ENCODE measurements at places on chromosomes 11 and 22.

GRCh38 chr11:13236626-13237025 is 41.0 kb upstream of the BMAL1 start:
- no peak for DNase-seq

DNA sequence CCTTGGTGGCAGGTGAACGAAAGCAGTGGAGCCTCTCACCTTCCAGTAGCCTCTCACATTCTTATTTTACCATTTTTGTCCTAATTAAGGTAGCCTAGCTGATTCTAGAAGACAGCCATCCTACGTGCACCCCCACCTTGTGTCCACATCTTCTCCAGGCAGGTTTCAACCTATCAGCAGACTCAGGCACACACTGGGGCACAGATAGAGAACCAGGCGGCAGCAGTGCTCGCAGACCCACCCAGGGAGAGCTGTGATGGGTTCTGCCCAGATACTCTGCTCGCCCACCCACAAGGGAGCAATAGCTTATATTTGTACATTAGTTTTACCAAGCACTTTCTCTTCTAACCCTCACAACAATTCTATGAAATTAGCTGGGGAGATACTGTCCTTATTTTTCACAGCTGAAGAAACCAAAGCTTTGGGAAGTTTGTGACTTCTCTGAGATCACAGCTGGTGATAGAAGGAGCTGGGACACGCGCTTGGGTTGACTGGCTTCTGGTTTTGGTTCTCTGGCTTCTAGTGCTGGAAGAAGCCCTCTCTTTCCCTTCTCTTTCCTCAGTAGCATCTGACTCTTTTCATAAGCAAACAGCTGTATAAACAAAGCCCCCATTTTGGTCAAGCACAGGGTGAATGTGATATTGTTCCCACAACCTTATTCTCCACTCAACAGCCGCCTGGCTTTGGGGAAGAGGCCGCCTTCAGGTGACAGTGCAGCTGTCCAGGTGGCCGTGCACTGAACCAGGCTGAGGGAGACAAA is 36.9 kb downstream of the PPP2R1B start:
- DNase-seq = no peak

- no peak for DNase-seq
These were observed 376.7 kb upstream of the DDI1 start for GRCh38 chr11:103659743-103660142.

DNA sequence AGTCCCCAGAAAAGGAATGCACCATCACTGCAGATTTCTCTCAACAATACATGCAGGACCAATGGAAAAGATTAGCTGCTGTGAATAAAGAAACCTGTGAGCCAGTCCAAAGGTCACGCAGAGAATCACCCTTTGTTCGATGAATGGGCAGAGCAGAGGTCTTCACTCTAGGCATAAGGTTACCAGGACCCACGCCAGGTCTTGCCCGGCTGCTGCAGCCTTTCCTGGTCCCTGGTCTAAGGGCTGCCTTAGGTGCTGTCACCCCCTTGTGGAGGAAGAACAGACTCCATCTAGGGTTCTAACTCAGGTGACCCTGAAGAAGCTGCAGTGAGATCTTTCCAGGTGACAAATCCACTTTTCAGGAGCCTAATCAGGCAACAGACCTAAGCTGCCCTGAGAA is 29.0 kb upstream of the NAP1L4 start:
- DNase-seq = peak; percentile 30

DNA sequence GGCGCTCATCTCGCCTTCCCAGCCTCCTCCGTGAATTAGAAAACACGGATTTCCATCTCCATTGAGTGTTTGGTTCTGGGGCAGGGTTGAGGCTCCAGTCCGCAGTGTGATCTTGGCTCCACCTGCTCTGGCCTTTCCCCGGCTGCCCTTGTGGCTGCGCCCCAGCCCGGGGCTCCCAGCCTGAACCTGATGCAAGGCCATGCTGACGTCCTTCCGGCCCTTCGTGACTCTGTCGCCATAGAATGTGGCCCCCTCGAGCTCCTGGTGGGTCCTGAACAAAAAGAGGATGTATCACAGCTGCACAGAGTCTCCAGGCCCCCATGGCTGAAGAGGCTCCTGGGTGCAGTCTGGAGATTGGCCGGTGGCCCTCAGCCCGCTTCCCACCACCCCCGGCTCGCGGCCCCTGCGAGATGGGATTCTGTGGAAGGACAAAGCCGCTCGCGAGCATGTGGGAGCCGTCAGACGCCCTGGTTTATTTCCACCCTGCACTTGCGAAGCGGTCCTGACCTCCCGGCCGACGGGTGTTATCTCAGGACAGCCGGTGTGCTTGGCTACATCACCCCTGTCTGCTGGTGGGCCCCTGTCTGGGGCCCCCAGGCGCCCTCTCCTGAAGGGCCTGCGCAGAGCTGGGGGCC is 1214.0 kb downstream of the BRD1 start:
- no peak for DNase-seq

DNA sequence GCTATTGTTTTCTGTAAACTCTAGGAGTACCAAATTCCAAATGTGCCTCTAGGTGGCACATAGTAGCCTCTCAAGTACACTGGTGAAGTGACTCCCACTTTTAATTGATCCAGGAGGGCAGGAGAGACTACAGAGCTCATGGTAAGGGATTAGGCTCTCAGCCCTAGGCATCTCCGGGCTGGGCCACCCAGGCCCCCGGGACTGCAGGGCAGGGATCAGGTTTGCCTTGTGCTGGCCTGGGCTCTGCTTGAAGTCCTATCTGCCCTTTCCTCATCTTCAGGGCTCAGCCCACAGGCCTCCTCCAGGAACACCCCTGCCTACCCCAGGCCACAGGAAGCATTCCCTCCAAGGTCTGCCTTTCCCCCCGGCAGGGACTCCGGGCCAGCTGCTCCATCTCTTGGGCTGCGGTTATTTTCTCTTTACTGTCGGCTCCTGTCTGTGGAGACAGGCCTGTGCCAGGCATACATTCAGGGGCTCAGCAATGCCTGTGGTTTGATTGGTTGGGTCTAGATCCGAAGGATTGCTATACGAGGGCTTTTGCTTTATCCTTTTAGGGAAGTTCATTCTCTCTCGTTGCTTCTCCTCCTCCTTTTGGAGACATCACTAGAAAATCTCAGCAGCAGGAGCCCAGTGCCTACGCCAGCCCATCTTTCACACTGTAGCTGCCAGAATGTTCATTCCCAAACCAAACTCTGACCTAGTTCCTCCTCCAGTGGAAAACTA is 32.8 kb downstream of the PARVA start:
- no peak for DNase-seq

DNA sequence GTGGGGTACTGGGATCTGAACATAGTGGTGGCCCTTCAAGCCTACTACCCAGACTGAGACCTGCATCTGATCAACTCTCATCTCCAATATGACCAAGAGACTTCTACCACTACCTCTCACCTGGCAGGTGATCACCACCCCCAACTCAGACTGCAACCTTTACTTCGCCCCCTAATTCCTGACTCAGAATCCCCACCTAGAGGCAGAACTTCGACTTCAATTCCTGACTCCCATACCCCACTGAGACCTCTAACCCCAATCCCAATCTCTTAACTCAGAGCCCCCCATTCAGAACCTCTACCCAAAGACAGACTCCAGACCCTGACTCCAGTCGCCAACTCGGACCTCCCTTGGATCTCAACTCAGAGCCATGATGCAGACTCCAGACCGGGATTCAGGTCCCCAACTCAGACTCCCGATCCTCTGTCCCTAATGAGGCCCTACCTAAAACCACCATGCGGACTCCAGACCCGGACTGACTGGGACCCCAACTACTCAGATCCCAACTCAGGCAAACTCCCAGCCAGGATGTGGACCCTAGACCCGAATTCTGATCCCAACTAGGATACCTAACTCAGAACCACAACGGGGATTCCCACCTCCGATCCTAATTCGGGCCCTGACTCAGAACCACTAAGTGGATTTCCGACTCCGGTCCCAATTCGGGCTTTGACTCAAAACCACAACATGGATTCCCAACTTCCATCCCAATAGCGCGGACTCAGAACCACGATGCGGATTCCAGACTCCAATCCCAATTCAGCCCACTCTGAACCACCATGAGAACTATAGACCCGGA is 1.2 kb downstream of the KCNQ1OT1 start:
- peak; percentile 28 for DNase-seq

GRCh38 chr22:49723478-49724029 is 104.1 kb downstream of the BRD1 start:
- DNase-seq = no peak

DNA sequence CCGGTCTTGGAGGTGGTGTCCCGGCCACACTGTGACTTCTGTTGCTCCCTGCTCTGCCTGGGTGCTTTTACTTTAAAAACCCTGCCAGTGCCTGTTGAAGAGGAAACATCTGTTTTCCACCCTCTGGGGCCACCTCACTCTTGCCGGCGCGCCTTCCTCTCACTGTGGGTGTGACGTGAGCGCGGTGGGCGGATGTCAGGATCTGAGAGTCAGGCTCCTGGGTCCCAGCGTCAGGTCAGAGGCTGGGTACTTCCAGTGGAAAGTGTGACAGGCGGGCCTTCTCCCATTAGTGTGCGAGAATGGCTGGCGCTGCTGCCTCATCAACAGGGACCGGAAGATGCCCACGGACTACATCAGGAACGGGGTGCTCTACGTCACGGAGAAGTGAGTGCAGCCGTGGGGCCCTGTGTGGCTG is 54.2 kb downstream of the GRAMD4 start:
- no peak for DNase-seq

- DNase-seq = peak; percentile 73
These were observed 77.9 kb downstream of the BTBD10 start for GRCh38 chr11:13384908-13385640.

GRCh38 chr22:50007057-50007511 is 5.5 kb downstream of the IL17REL start:
- no peak for DNase-seq

GRCh38 chr11:13126430-13126829 is 117.3 kb downstream of the RASSF10 start:
- peak; percentile 94 for DNase-seq

DNA sequence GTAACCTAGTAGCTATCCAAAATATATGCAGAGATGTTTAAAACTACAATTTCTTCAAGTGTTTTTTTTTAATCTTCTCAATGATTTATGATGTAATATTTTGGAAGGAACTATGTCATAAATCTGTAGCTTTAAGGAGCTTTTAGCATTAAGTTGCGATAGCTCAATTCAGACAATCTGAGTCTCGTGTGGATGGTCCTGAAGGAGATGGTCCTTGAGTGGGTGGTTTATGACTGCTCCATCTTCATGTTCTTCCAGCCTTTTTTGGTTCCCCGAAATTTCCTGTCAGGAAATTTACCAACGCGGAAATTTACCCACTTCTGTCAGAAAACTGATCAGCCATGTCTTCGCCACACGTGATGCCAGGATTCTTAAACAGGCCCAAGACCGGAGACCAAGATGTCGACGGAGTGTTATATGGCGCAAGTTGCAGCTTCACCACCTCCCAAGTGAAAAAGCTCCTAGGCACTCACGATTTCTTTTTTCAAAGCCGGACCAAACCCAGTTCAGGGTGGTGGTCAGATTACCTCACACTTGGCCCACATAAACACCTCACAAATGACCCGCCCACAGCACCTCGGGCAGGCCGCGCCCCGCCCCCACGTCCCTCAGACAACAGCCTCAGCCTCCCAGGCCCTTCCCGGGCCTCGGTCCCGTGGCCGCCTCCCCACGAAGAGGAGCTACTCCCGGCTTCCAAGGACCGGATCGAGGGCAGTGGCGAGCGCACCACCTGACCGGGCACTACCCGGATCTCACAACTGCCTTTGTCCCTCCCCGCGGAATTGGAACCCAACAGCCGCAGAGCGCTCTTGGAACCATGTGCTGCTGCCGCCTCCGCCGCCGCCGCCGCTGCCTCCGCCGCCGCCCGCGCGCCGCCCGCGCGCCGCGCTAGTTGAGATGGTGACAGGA is at the start of gene MORC2:
MORC2 (minus strand) TSS at position 760 of the 909 bp plus-strand sequence. CDS start 885 bp downstream, outside the sequence.
- no peak for DNase-seq

DNA sequence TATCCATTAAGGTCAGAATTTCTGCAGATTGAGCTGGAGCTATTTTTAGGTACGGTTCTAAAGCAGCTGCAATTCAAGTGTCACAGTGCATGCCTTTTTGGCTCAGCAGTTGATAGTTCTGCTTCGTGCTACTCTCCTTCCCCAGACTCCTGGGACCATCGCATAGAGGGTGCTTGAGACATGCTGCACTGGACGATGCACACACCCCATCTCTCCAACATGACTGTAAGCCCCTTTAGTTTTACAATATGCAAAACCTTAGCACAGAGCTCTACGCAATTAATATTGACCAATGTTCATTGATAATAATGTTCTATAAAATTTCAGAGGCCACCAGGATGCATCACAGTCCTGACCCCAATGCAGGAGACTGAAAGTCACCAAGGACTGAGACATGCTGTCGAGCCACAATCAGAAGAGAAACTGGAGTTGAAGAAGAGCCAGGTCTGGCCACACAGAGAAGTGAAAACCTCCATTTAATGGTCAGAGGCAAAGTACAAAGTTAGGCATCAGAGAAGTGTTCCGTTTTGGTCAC is 120.9 kb upstream of the ZC3H12C start:
- no peak for DNase-seq

- DNase-seq = no peak
These were observed 42.0 kb downstream of the FBLN1 start for GRCh38 chr22:45544588-45545170.

GRCh38 chr22:31340765-31341247 is 5.3 kb downstream of the PATZ1 start:
- no peak for DNase-seq

GRCh38 chr11:9573775-9574621 is 528 bp downstream of the WEE1 start:
- peak; percentile 38 for DNase-seq

GRCh38 chr22:25142102-25142501 is 57.6 kb upstream of the CRYBB3 start:
- DNase-seq = no peak

- peak; percentile 67 for DNase-seq
These were observed 773 bp downstream of the HRAS start for GRCh38 chr11:534396-535209.

GRCh38 chr11:58004664-58005063 is 19.0 kb upstream of the OR9Q1 start:
- no peak for DNase-seq

GRCh38 chr11:35419184-35419829 is at the start of gene SLC1A2:
SLC1A2 (minus strand) TSS chr11:35419558; CDS start chr11:35418966, 592 bp downstream.
- DNase-seq = peak; percentile 65

GRCh38 chr22:48315439-48316256 is 1512.0 kb downstream of the BRD1 start:
- DNase-seq = no peak

- DNase-seq = peak; percentile 42
These were observed 32.3 kb upstream of the JAM3 start for GRCh38 chr11:134036492-134037045.

- no peak for DNase-seq
These were observed 69.5 kb downstream of the C11orf91 start for GRCh38 chr11:33630936-33631748.

DNA sequence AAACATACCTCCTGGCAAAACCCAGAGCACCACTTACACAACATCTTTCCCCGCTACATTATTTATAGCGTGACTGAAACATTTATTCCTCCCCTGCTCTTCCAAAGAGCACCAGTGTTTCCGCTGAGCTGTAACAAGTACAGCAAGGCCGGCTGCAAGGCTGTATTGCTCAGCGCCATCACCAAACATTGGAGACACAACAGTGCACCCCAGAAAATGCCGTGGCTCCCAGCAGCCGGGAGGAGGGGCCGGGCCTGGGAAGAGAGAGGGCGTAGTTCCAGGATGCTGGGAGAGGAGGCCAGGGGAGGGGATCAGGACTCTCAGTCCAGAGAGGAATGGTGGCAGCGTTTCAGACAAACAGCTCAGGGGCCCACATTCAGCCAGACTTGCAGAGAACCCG is 133.2 kb downstream of the DSCAML1 start:
- no peak for DNase-seq

All from adipocyte (in vitro differentiated cells).